Fibroblast of skin of right quadriceps (primary cell): ENCODE measurements at places on chromosomes 1 and 21.
A peak's percentile ranks its signal among the peaks of the same experiment; 100 is the strongest.

DNA sequence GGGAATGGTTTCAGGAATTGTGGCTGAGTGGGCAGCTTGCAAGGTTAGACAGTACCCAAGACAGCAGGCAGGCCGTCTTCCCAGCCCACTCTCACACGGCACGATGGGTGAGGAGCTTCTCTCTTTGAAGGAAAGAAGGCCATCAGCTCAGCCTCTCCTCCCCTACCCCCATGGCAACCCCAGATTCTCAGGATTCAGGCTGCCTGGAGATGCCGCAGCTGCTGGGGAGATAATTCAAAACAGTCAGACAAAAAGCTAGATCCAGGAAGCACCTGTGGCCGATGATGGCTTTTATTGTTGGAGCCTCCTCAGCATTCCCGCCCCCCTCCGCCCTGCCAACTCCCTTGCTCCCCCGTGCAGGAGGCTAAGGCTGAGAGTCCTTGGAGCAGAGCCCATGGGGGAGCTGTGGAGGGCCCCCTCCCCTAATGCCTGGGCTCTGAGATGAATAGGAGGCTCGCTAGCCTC lies 220.5 kb downstream of the TRABD2B start:
- DNase-seq, result no peak

DNA sequence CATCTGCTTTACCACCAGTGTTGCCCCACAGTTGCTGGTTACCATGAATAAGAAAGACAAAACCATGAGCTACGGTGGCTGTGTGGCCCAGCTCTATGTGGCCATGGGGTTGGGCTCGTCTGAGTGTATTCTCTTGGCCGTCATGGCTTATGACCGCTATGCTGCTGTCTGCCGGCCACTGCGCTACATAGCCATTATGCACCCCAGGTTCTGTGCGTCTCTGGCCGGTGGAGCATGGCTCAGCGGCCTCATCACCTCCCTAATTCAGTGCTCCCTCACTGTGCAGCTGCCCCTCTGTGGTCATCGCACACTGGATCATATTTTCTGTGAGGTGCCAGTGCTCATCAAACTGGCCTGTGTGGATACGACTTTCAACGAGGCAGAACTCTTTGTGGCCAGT lies 14.0 kb downstream of the OR2G6 start:
- DNase-seq, result no peak

DNA sequence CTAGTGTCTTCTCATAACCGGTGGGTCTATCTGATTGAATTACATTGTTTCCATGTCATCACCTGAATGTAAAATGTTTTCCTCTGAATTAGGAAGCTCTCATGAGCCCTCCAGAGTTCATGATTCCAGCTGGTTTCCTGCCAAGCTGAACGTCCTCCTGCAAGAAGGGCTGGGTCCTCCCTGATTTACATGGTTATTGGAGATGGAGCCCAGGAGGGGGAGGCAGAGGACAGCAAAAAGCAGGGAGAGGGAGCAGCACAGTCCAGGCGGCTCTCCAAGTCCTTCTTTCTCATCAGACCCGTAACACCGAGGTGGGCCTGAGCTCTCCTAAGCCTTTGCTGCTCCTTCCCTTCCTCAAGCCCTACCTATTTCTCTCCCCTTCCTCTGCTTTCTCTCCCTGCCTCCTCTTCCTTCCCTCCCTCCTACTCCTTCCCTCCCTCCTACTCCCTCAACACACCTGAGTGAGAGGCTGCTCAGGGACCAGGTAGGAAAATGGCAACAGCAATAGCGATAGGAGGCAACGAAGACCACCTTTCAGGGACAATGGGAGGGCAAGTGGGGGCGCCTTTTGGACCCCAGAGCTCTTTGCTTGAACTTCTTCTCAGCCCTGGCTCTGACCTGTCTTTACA lies 265.9 kb downstream of the PRDM2 start:
- DNase-seq, result peak; percentile 51

DNA sequence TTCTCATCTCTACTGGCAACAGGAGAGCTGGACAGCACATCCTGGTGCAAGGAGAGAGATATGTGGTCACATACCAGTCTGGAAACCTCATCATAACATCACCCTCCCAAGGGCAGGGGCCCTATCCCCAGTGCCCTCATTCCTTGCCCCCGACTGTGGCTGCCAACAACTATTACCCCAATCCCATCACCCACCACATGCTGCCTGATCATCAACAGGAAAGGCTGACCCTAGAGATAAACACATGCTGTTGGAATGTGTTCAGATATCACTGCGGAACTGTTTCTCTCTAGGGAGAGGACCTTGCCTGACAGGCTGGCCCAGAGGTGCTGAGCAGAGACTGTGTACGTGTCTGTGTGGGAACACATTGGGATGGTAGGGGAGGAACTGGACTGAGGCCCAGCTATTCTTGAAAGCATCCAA lies 4.5 kb upstream of the INKA2 start:
- peak; percentile 74 for DNase-seq

- no peak for DNase-seq
Measured at GRCh38 chr1:156009404-156009803, 11.3 kb downstream of the SSR2 start.

DNA sequence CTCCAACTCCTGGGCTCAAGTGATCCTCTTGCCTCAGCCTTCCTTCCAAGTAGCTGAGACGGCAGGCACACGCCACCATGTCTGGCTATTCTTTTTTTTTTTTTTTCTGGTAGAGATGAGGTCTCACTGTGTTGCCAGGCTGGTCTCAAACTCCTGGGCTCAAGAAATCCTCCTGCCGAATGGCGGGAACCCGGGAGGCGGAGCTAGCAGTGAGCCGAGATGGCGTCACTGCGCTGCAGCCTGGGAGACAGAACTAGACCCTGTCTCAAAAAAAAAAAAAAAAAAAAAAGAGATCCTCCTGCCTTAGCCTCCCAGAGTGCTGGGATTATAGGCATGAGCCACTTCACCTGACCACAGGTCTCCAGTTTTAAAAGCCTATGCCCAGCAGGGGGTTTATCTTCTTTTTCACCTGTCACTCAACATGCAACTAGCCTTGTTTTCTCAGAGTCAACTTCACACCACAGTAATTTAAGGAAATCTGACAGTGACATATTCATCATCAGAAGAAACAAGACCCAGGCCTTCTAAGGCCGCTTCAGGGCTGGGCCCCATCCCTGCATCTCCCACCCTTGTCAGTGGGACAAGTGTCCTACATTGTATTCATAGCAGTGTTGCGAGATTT lies 38.3 kb upstream of the GALNT2 start:
- no peak for DNase-seq

- no peak for DNase-seq
Measured at GRCh38 chr1:35835398-35835797, 27.6 kb downstream of the AGO4 start.

- DNase-seq, result no peak
Measured at GRCh38 chr1:92194511-92194910, 23.2 kb upstream of the C1orf146 start.

- DNase-seq, result no peak
Measured at GRCh38 chr1:234518876-234519275, 39.9 kb upstream of the TARBP1 start.

DNA sequence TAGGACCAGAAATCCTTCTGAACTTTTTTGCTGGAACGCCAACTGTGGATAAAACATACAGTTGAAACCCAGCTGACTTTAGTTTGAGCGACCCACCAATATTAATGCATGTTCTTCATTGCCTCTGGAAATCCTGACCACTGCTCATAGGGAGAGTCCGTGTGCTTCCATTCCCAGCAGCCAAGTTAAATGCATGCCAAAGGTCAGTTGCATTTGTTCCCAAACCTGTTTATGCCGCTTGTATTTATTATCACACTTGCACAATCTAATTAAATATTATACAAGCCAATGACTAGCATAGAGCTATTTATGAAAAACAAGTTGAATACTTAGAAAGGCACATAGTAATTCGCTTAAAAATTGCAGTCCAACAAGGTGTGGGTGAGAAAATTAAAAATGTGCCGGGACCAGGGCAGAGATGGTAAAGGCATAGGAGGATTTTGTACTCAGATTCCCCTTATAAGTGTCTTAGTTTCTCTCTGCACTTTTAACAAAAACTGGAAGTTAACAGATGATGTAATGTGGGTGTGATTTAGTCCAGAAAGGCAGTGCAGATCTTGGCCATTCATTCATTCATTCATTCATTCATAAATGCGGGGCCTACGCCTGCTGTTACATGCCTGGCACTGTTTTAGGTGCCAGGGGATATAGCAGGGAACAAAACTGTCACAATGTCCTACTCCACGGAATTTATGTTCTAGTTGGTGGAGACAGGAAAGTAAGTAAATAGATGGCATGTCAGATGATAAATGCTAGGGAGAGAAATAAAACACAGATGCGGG lies 99.7 kb downstream of the PRDM2 start:
- DNase-seq, result no peak

GRCh38 chr1:223628233-223629125 lies 37.0 kb downstream of the CAPN8 start:
- DNase-seq, result peak; percentile 33

DNA sequence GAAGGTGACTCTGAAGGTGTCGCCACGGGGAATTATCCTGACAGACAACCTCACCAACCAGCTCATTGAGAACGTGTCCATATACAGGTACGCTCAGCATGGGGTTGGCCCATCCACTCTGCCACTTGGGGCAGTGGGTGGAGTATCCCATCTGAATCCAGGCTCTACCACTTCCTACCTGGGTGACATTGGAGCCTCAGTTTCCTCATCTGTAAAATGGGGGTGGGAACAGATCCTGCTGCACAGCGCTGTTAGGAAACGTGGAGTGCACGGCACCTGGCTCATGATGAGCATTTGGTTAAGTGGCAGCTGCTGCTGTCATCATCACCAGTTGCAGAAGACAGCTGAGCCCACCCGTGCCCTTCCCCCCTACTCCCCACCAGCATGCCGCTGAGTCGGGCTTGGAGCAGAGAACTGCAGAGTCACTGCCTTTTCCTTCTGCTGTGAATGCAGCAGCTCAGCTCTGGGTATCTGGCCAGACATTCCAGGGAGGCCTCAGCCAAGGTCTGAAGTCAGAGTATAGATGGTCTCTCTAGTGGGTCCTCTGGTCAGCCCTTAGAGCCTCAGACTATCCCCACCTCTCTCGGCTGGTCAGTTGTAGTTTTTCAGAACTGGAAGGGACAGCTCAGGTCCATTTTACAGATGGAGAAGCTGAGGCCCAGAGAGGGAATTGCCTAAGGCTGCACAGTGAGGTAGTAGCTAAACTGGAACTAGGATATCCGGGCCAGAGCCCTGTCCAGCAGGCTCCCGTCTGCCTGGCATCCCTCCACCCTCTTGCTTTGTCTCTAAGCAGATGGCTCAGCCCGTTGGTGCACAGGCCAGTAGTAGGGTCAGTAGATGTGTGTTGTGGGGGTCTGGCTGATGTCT lies 11.7 kb downstream of the LDLRAP1 start:
- no peak for DNase-seq

GRCh38 chr1:1759456-1760344 lies 18.6 kb downstream of the NADK start:
- DNase-seq, result no peak

DNA sequence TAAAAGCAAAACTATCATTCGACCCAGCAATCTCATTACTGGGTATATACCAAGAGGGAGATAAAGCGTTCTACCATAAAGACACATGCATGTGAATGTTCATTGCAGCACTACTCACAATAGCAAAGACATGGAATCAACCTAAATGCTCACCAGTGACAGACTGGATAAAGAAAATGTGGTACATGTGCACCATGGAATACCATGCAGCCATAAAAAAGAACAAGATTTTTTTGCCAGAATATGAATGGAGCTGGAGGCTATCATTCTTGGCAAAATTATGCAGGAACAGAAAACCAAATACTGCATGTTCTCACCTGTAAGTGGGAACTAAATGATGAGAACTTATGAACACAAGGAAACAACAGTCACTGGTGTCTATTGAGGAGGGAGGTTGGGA lies 79.7 kb downstream of the SLC16A1 start:
- DNase-seq, result no peak

DNA sequence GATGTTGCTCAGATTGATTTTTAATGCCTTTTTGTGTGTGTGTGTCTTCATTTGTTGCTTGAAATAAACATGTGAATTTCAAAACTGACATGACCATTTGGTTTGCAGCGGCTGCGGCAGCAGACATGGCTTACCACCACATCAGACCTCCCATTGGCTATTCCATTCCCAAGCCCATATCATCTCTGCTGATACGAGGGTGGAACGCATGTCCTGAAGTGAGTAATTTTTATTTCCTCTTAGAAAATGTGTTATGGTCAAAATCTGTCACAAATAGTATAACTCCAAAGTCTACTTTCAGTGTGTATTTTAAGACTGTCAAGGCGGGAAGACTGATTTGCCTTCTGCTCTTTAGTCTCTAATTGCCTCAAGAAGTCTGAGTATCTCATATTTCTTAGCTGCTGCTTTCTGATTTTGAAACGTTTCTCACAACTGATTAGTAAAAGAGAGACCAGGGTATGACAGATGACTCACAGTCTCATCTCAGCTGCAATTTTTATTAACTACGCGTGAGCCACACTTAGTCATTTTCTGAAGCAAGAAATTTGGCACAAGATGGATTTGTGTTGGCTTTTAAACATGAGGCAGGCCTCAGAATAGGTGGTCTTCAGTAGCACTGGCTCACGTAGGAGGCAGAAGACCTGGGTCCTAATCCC lies 49.0 kb downstream of the LRRC53 start:
- DNase-seq, result peak; percentile 70

GRCh38 chr1:31848381-31848897 lies 32.6 kb upstream of the SPOCD1 start:
- DNase-seq, result no peak

GRCh38 chr1:210250998-210251679 lies 18.5 kb downstream of the SERTAD4 start:
- no peak for DNase-seq

DNA sequence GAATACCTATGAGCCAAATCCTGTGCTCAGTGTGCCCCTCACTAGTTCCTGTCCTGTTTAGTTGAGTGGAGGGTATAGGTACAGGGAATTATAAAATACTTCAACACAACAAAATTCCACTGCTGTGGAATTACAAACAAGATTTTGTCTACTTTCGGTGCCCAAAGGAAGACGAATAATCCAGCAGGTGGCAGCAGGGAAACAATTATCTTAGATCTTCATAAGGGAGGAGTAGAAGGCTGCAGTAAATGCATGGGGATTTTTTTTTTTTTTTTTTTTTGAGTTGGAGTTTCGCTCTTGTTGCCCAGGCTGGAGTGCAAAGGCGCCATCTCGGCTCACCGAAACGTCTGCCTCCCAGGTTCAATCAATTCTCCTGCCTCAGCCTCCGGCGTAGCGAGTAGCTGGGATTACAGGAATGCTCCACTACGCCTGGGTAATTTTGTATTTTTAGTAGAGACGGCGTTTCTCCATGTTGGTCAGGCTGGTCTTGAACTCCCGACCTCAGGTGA lies 2.0 kb upstream of the PIP5K1A start:
- DNase-seq, result peak; percentile 88

DNA sequence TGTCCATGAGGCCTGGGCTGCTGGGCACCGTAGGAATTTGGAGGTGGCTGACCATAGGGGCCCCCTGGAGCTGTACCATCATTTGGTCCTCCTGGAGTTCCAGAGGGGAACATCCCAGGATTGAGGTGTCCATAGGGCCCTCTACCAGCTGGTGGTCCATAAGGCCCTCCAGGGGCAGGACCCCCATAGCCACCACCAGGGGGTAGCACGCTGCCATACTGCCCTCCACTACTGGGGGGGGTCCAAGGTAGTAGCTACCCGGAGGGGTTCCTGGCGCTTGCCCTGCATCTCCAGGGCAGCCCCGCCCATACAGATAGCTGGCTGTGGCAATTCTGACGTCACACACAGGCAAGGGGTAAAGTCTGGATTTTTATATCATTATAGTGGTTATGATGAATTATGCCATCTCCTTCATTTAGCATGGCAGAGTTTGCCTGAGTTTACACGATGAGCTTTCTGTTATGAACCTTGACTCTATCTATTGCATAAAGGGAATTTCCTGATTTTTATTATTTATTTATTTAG lies 13.2 kb downstream of the MDM4 start:
- no peak for DNase-seq

GRCh38 chr21:21767276-21767675 lies 769.1 kb downstream of the NCAM2 start:
- DNase-seq, result no peak

- no peak for DNase-seq
Measured at GRCh38 chr1:172724765-172725613, 66.1 kb downstream of the FASLG start.
